ENCODE measurements at places on chromosomes 2 and 18. TPM values are rescaled to one million over a fixed set of nuclear protein-coding genes. Genes with fewer than 3 reads are reported as not detected.

DNA sequence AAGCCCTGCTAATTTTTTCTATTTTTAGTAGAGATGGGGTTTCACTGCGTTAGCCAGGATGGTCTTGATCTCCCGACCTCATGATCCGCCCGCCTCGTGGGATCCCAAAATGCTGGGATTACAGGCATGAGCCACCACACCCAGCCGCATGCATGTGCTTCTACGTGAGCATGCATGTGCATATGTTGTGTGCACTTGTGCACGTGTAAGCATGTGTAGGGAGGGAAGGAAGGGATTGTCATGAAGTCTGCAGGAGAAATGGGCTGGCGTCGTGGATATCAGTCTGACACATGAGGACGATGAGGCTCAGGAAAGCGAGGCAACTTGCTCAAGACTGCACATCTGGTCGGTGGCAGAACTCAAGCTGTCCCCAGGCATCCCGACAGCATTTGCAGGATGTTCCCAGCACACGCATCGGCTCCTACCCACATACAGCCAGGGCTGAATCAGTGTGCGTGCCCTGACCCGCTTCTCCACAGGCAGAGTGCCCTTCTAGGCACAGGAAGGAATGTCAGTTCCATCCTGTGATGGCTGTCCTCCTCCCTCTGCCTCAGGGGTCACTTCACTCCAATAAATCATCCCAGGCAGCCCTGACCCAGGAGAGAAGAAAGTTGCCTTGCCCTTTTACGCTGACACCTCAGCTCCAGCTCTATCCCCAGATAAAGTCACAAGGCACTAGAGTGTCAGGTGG is 49.9 kb upstream of the SLC14A2 start:
- no peak for DNase-seq

- no peak for DNase-seq
Measured at GRCh38 chr2:143645921-143646645, 516.9 kb downstream of the ARHGAP15 start.

DNA sequence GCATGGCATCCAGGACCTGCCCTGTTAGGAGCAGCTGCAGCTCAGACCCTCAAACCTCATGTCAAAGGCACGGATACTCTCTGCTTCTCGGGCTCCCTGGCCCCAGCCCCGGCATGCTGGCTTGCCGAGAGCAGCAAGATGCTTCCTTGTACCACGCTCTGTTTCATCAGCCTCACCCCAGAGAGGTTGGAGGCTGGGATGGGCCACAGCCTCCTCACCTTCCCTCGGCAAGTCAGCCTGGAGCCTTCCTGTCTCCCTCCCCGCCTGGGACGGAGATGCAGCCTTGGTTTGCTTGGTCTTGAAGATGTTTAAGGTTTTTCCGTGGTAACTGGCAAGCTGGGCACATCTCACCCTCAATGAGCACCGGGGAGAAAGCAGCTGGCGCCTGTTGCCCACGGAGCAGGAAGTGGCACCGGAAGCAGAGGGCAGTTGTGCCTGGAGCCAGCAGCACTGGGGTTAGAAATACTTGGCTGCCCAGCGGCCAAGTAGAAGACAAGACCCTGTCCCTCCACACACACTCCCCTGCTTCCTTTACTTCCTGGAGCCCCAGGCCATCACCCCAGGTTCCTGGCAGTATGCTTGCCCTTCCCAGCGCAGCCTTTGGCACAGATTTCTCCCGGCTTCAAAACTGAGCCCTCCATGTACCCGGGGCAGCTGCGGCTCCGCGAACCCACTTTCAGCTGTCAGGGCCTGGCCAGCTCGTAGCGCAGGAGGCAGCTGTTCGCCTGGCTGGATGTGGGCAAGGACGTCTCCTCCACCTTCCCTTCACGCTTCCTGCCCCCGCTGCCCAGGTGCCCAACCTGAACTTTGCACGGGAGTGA is 17.4 kb downstream of the FBLN7 start:
- no peak for DNase-seq

GRCh38 chr2:169579044-169579443 is 5.1 kb upstream of the PPIG start:
- DNase-seq: no peak

DNA sequence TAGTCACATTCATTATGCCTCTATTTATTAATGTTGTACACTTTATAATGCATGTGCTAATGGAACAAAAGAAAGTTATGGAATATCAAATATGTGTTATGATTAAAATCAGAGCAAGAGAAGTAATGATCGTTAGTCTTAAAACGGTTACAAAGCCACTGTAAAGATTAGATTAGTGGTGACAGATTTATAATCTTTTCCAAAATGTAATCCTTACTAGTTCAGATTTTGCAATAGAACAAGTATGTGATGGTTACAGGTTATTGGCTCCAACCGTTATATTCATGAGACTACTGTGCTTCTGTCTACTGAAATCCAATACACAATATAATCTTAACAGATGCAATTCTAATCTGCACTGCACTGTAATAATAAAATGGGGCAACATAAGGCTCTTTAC is 180.6 kb downstream of the ZNF521 start:
- no peak for DNase-seq

DNA sequence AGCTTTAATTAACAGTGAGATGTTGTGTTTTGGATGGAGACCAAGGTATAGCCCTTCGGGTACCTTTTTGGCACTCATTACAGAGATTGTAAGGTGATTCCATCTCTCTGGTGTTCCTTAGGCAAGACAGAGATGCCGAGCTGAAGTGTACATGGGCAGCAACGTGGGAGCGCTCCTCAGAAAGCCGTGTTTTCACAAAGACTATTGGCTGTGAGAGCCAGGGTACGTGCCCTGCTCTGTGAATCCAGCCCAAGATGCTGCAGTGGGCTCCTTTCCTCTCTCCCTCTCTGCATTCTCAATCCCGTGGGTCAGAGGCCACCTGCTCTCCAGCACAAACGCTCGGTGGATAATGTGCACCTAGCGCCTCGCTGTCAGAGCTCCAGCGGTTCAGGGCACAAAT is 203.0 kb upstream of the EPHA4 start:
- DNase-seq: no peak

- DNase-seq: no peak
Measured at GRCh38 chr18:36315736-36316135, 18.2 kb downstream of the FHOD3 start.

DNA sequence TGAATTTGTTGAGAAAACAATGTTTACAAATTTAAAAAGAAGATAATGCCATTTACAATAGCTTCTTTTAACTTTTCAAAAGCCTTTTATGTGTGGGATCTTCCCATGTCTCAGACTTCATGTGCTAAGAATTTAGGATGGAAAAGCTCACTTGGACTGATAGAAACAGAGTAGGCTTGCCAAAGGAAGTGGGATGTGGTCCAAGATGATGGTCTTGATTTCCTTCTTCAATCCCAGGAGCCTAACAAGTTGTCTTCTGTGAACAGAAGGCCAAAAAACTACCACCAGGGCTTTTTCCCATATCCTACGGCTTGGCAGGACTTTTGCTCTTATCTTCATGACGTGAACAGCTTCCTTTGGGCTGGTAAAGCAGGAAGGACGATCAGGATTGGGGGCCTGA is 9.5 kb downstream of the CXCR4 start:
- DNase-seq: no peak

- DNase-seq: no peak
Measured at GRCh38 chr2:239879423-239880084, 145.6 kb downstream of the NDUFA10 start.

DNA sequence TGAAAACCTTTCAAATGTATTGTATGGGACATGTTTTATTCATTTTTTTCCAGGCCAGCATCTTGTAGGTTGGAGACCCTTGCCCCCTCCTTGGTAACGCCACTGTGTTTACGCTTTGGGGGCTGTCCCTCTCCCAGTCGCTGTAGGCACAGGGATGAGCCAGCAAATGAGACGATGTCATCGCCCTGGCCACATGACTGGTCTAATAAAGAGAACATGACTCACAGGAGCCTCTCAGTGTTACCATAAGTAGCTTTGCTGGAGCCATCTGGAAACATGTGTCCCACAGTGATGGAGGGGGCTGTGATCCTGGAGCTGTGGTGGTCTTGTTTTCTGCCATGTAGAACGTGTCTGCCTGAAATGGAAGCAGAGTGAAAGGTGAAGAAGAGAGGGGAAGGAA is 78.9 kb downstream of the CD8B2 start:
- DNase-seq: no peak

GRCh38 chr2:182543741-182544525 is 117.1 kb upstream of the PDE1A start:
- DNase-seq: no peak

- no peak for DNase-seq
Measured at GRCh38 chr2:120262761-120263428, 10.2 kb downstream of the RALB start.

The NEB gene
- total RNA-seq: 50.0 TPM

The LCLAT1 gene
- total RNA-seq: 47.6 TPM

The KCNG2 gene
- total RNA-seq: not detected

The HJURP gene
- 58.5 TPM for total RNA-seq

The CPLX4 gene
- total RNA-seq: not detected

The STAT4 gene
- 1.3 TPM for total RNA-seq

The TUBB8B gene
- total RNA-seq: 0.35 TPM

The MTCL1 gene
- total RNA-seq: 297 TPM

The LIMS4 gene
- not detected for total RNA-seq

The RPS27A gene
- total RNA-seq: 747 TPM
